DMS79 treated with DMSO at 0.1 percent for 48 hours (cell line): ENCODE measurements at places on chromosomes 12 and 14.

DNA sequence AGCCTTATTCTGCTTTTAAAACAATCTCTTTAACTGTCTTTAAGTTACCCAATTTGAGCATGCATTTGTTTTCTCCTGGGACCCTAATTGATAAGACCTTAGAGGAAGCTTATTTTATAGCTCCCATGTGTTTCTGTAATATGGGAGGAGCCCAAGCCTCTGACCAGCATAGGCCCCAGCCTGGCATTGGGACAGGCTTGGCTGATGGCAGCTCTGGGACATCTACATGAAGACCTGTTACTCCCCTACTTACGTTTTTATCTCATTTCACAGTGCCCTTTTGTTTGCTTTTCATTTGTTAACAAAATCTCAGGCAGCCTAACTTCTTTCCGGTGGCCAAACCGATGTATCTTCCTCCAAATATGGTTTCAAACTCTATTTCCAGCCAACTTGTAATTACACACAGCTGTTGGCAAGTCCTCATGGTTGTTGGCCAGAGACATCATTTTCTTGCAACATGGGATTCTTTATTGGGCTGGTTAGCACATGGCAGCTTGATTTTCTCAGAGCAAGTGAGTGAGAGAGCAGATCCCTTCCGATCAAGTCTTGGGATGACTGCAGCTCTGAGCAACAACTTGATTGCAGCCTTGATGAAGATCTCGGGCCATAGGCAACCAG is 1117.5 kb downstream of the AACS start:
- DNase-seq: no peak

- DNase-seq: no peak
Measured at GRCh38 chr14:90676912-90677311, 139.3 kb downstream of the TTC7B start.

GRCh38 chr14:77306416-77306815 is 14.3 kb downstream of the POMT2 start:
- DNase-seq: no peak

GRCh38 chr12:12859690-12860089 is 31.7 kb upstream of the GPRC5A start:
- DNase-seq: peak; percentile 28

- DNase-seq: no peak
Measured at GRCh38 chr12:87320724-87321123, 708.5 kb downstream of the C12orf50 start.
